AML-193 (cell line): ENCODE measurements at places on chromosomes 3 and 15.

DNA sequence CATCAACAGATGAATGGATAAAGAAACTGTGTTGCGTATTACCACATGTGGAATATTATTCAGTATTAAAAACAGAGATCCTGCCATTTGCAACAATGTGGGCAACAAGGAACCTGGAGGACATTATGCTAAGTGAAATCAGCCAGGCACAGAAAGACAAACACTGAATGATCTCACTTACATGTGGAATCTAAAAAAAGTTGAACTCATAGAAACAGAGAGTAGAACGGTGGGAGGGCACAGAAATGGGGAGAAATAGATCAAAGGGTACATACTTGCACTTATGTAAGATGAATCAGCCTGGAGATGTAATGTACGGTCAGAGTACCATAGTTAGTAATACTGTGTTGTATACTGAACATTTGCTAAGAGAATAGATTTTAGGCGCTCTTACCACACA lies 29.8 kb upstream of the MUC13 start:
- no peak for DNase-seq

GRCh38 chr3:36408146-36408545 lies 27.8 kb downstream of the STAC start:
- peak; percentile 46 for DNase-seq

GRCh38 chr3:159924411-159924810 lies 64.2 kb upstream of the IL12A start:
- no peak for DNase-seq

GRCh38 chr3:125043599-125044151 lies 12.1 kb downstream of the HEG1 start:
- no peak for DNase-seq

- DNase-seq: no peak
These were observed 103.0 kb upstream of the TGFBR2 start for GRCh38 chr3:30503446-30503845.

GRCh38 chr3:43748179-43748578 lies 57.4 kb downstream of the ABHD5 start:
- no peak for DNase-seq

DNA sequence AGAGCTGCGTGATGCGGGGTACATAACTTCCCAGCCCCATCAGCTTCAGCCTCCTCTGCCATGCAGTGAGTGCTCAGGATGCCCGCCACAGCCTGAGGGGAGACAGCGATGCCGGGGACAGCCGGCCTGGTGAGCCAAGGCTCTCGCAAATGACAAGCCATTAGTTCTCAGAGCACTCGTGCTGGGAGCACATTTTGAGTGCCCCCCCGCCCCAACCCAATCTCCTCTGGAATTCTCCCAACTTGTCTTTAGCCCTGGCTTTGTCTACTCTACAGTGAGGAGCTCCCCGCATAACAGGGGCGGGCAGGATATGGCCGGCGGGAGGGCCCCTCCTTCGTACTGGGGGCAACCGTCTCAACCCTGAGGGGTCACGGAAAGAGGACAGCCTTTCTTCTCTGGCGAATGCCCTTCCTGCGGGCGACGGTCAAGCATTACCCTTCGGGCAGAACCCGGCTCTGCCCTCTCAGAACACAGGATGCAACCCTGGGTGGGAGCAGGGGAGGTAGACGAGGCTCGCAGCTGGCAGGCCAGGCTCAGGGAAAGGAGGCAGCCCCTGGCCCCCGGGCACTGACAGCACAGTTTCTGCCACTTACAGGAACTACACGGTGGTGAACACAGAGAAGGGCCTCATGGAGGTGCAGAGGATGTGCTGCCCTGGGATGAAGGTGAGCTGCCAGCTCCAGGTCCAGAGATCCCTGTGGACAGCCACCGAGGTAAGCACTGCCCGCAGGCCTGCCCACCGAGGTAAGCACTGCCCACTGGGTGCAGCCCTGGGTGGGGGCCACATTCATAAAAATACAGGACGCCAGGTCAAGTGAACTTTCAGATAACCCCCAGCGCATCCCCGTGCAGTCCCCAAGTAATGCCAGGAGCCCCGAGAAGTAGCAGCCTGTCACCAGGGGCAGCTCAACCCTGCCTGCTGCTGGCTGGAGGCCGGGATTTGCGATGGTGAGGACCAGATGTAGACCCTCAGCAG lies 141.7 kb downstream of the LRRK1 start:
- no peak for DNase-seq

DNA sequence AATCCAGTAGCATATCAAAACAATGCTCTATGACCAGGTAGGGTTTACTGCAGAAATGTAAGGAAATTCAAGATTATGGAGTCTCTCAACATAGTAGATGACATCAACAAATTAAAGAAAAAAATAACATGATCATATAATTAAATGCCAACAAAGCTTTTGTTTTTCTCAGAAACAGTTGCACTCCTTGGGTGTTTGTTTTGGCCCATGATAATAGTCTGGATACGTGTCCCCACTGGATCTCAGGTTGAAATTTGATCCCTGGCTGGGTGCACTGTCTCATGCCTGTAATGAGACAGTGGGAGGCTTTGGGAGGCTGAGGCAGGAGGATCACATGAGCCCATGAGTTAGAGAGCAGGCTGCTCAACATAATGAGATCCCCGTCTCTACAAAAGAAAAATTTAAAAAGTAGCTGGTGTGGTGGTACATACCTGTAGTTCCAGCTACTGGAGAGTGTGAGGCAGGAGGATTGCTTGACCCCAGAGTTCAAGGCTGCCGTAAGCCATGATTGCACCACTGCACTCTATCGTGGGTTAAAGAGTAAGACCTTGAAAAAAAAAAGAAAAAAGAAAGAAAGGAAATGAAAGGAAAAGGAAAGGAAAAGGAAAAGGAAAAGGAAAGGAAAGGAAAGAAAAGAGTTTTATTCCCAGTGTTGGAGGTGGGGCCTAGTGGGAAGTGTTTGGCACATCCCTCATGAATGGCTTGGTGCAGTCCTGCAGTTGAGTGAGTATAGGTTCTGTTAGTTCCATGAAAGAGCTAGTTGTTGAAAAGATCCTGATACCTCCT lies 53.3 kb upstream of the FOXB1 start:
- DNase-seq: no peak

DNA sequence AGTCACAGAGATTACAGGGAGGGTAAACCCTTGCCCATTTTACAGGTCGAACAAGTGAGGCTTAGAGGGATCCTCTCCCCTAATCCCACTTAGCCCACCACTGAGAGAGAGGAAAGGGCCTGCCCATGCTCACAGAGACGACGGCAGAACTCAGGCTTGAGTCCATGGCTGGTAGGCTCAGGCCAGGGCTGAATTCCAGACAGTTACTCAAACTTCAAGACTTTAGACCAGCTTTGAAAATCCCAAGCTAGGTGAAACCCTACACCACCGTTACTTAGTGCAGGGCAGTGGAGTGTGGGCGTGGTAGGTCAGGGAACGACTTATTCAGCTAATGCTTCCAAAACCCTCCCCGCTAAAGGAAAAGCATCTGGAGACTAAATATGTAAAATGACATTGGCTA lies 16.4 kb downstream of the GRIP2 start:
- DNase-seq: no peak

DNA sequence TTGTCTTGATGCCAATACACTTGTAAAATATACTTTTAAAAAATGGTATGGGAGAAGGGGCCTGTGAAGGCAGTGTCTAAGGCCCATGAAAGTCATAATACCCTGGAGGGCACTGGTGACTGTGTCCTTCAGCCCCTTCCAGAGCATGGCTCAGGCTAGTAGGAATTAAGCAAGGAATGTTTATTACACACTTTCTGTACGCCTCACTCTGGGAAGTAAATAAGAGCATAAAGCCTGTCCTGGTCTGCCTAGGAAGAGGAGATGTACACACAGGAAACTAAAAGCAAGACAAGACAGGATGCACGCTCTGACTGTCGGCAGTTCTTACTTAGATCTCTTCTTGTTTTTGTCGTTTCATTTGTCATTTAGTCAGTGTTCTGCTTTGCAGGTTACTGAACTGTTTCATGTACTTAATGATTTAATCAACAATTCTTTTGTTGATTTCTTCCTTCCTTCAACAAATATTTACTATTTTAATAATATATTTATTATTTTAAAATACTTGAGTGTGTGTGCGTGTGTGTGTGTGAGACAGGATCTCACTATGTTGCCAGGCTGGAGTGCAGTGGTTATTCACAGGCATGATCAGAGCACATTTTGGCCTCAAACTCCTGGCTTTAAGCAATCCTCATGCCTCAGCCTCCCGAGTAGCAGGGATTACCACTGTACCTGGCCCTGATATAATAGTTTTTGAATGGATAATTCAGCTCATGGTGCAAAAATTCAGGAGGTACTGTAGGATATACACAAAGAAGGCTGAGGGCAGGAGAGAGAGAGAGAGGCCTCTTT lies 9.0 kb upstream of the SMAD6 start:
- DNase-seq: no peak

DNA sequence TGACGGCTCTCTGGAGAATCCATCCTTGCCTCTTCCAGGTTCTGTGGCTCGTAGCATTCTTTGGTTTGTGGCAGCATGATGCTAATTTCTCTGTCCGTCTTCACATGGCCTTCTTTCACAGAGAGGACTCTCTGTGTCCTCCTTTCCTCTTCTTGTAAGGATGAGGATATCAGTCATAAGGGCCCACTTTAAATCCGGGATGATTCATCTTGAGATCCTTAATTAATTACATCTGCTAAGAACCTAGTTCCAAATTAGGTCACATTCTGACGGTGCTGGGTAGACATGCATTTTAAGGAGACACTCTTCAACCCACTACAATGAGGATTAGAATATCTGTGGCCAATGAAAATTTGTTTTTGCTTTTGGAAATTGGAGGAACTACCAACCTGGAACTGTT lies 15.7 kb upstream of the GXYLT2 start:
- DNase-seq: no peak

GRCh38 chr15:76993114-76993725 lies 1.7 kb upstream of the PSTPIP1 start:
- DNase-seq: no peak
